Smooth muscle cell of the umbilical artery (primary cell): ENCODE measurements at places on chromosomes 4 and X. TPM values are rescaled to one million over a fixed set of nuclear protein-coding genes. Genes with fewer than 3 reads are reported as not detected.

The PCDH7 gene
- total RNA-seq = 36.0 and 64.1 TPM in 2 replicates

The DMRTC1 gene
- not detected in 2 replicates for total RNA-seq

The RRH gene
- total RNA-seq = not detected in 2 replicates

The FGF16 gene
- total RNA-seq = 0.30 TPM in 1 of 2 replicates, not detected in the other

The AFM gene
- total RNA-seq = not detected in 2 replicates

The SPANXC gene
- not detected in 2 replicates for total RNA-seq

The PROM1 gene
- total RNA-seq = not detected in 2 replicates

The SLC30A9 gene
- 74.5 and 120 TPM in 2 replicates for total RNA-seq

The CXorf49 gene
- not detected in 2 replicates for total RNA-seq

The GRIA2 gene
- not detected in 2 replicates for total RNA-seq

The MAGEC2 gene
- not detected in 2 replicates for total RNA-seq

The ATP10D gene
- total RNA-seq = 43.7 and 65.9 TPM in 2 replicates

The GAGE13 gene
- total RNA-seq = not detected in 2 replicates

The NXF3 gene
- total RNA-seq = not detected in 2 replicates
